Midbrain (tissue), 1 donor: ENCODE measurements at places on chromosomes 1 and 21.
A peak's percentile ranks its signal among the peaks of the same experiment; 100 is the strongest.

GRCh38 chr1:208069317-208069716 lies 158.4 kb upstream of the CD34 start:
- no peak for DNase-seq

GRCh38 chr1:161226320-161226711 lies 456 bp downstream of the TOMM40L start:
- no peak for DNase-seq

- peak; percentile 50 for DNase-seq
These were observed 13.2 kb downstream of the PDXK start for GRCh38 chr21:43731891-43732711.

DNA sequence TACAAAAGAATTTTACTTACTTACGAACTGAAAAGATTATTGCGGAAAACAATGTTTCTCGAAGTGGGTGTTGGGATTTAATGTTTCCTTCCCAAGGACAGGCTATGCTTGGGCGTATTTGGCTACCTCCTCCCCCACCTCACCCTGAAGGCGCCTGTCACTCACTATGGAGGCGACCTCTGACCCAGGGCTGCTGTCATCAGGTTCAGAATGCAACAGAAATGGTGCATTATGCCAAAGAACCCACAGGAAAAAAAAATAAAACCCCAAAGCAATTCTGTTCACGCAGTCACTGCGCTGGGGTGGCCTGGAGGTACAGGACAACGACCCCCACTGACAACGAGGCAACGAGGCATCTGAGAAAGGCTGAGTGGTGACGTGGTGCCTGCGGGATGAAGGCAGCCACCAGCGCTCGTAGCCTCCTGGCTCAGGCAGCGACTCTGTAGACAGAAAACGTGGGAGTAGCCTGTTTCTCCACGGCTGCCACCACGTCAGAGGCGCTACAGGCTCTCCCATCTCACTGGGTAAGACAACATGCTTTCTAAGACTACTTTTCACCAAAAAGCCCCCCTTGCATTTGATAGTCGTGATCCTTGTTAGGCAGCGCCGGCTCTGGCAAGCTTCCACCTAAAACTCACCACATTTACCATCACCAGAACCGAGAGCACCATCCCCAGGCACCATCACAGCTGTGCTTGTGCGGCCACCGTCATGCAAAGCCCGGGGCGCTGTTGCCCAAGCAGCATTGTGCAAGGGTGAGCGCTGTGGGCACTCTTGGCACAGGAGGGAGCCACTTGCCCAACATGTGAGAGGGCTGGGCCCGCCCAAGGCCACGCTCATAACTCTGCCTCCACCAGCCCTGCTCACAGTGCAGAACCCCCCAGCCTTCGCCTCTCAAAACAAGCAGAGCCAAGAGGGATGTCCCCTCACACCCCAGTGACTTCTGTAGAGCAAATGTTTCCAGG lies 14.3 kb downstream of the NADK start:
- DNase-seq: peak; percentile 58

- no peak for DNase-seq
These were observed 50.4 kb downstream of the MIGA1 start for GRCh38 chr1:77829851-77830250.

GRCh38 chr21:38639571-38640354 lies 141.5 kb upstream of the ERG start:
- no peak for DNase-seq

- DNase-seq: no peak
These were observed 502.2 kb upstream of the PRMT6 start for GRCh38 chr1:106554294-106554693.

DNA sequence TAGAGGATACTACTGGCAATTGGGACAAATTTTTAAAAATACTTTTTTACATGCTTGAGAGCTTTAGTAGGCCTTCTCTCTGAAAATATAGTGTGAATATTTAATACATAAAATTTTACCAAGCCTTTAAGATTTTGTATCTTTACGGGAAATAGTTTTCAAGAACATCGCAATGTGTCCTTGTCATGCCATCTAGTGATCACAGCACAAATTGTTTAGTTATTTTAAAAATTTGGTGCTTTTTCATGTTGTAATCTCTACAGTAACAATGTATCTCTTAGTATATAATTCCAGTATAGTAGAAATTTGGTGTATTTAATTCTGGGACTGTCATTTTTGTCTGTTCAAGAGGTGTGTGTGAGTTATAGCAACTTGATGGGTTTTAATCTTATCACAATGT lies 6.7 kb downstream of the CDC7 start:
- DNase-seq: no peak

- DNase-seq: no peak
These were observed 57.0 kb downstream of the CHD5 start for GRCh38 chr1:6123083-6123482.

DNA sequence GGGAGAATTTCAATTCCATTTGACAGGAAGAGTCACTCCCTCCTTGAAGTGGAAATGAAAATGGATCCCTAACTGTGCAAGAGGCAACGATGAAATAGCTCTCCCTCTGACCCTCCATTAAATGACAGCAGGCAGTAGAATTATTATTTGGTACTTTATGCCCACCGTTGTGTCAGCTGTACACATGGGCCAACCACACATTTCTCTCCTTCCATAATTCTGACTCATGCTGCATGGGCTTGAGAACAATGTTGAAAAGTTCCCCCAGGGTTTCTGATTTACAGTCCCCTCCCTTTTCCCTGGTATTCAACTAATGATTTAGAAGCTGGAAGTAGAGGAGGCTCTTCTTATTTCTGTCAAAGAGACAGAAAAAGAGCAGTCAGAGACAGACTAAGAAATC lies 103.5 kb downstream of the RGS7 start:
- DNase-seq: no peak

DNA sequence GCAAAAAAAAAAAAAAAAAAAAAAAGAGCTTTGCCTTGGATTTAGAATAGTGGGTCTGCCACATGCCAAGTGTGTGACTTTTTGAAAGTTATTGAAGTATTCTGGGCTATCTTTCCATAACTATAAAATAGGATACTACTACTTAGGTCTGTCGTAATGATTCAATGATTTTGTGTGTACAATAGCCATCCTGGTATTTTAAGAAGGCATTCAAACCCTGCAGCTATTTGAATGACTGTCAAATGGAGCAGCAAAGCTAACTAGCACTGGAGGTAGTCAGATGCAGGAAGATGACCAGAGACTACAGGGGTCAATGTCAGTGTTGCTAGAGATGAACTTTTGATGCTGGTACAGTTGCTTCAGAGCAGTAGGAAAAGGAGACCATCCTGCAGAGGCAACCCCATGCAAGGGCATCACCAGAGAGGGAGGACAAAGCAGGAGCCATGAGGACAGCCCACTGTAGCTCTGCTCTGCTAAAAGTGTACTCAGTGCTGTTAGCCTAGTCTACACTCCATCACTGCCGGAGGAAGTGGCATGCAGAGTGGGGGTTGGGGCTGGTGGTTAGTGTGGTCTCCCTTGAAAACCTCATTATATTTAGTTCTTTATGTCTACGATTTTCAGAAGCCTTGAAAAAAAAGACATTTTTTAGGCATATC lies 29.0 kb downstream of the DUSP10 start:
- DNase-seq: no peak

DNA sequence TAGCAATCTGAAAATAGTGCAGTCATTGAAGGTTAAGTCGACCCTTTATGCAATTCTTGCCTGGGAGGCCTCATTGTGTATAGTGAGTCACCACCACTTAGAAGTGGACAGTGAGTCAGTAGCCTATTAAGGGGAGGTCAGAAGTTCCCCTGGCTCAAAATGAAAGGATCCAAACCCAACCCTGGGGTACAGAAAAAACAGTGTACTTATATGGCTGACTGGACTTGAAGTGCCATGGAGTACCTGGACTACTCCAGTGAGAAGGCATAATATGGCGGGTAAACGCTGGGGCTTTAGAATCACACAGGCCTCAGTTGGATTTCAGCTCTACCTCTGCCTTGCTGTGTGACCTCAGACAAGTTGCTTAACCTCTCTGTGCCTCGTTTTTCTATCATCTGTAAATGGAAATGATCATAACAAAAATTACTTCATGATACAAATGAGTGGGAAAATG lies 2.2 kb upstream of the BCL9 start:
- DNase-seq: no peak

DNA sequence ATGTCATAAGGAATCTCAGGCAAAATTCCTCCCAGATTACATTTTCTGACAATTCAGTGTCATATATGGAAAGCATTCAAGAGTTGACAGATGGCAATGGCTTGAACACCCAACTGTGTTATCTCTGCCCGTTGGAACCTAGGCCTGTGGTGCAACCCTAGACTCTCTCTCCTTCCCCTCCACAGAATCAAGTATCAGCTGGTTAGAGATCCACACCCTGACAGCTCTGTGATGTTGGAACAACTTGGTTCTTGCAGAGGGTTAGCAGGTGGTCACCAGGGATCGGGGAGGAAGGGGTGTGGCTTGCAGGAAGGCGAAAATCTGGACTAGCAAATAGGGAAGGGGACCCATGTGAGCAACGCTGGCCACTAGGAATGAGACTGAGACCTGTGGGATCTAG lies 26.3 kb downstream of the PCSK9 start:
- no peak for DNase-seq

GRCh38 chr1:158998037-158998780 lies 11.5 kb upstream of the IFI16 start:
- no peak for DNase-seq

GRCh38 chr1:59292562-59292961 lies 4.3 kb upstream of the FGGY start:
- DNase-seq: no peak

DNA sequence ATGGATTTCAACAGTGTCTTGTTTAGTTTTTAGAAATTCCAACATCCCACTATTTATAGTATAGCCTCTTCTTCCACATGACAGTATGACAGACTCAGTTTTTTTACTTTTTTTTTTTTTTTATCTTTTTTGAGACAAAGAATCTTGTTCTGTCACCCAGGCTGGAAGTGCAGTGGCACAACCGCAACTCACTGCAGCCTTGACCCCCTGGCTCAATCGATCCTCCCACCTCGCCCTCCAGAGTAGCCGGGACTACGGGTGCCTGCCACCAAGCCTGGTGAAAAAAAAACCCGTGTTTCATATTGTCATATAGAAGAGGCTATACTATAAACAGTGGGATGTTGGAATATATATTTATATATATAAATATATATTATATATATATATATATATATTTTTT lies 1.2 kb upstream of the DR1 start:
- DNase-seq: no peak

DNA sequence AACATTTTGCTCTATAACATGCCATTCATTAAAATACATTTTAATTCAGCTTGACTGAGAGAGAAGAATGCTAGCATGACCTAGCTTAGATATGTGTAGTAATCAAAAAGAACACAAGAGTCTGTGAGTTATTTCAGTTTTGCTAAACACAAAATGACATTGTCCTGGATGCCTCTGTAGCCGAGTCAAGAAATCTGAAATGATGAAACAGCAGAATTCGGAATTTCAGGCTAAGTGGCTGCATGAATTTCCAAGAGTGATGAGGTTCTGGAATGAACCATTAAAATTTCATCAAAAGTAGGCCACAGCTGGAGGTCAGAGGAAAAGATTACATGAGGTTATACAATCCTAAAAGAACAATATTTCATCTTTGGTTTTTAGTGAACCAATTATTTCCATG lies 79.1 kb upstream of the CXADR start:
- no peak for DNase-seq

- no peak for DNase-seq
These were observed 10.4 kb downstream of the JUN start for GRCh38 chr1:58773406-58773840.

- peak; percentile 53 for DNase-seq
These were observed 26.2 kb upstream of the PLCH2 start for GRCh38 chr1:2449636-2450454.

DNA sequence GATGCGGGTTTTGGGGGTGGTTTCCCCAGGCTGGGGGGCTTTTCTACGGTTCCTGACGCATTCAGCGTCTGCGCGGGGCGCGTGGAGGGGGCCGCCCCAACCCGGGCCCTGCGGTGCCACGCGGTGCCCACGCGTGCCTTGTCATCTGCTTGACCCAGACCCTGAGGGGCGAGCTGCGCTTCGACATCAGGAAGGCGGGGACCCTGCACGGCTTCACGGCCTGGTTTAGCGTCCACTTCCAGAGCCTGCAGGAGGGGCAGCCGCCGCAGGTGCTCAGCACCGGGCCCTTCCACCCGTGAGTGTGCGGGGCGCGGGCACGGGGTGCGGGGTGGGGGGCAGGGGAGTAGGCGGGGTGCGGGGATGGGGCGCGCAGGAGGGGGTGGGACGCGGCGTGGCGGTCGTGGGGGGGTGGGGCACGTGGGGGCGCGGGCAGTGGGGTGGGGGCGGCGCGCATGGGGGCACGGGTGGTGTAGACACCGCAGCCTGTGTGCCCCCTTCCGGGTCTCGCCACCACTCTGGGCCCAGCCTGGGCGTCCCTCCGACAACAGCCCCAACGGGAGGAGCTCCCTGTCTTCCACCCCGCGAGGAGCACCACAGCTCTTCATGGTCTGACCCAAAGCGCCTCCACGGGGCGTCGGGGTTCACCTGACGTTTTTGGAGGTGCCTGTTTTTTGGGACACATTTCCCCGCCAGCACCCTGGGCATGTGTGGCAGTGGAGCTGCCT lies 26.3 kb downstream of the PRMT2 start:
- DNase-seq: no peak

DNA sequence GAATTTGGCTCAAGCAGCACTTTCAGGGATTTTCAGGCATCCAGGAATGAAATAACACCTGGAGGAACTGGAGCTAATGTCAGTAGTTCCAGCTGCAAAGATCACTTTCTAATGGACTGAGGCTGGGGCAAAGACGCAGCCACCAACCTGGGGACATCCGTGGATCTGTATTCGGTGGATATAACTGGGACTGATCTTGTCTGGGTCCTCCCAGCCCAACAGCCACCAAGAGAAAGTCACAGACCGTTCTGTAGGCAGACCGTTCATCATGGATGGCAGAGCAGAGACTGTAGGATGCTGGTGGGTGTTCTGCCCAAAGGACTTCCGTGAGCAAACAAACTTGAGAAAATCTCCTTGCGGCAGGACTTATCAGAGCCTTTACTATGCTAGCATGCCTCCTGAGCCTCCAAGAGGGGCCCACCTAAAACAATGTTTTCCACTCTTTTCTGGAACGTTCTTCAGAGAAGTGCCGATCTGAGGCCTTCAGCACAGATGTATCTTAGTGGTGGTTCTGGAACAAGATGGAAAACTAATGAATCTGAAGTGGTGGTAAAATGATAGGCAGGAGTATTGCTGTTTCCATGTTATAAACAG lies 86.1 kb upstream of the KLHDC7A start:
- no peak for DNase-seq

DNA sequence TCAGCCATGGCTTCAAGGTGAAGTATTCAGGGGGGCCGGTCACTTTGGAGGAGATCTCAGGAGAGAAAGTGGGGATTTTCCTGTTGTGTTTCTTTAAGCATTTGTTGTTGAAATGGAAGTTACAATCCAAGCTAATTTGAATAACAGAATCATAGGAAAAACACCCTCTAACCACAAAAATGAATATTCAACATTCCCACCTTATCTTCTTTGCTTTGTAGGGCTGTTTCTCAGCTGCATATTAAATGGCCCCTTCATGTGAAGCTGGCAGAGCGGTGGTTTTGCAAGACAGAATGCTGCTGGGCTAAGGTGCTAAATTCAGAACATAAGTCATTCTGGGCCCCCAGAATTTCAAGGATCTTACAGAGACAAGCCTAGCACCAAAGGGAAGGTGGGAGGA lies 279.0 kb downstream of the RRAGC start:
- no peak for DNase-seq
